Neuronal stem cell (in vitro differentiated cells): ENCODE measurements at places on chromosomes 1 and 21.

DNA sequence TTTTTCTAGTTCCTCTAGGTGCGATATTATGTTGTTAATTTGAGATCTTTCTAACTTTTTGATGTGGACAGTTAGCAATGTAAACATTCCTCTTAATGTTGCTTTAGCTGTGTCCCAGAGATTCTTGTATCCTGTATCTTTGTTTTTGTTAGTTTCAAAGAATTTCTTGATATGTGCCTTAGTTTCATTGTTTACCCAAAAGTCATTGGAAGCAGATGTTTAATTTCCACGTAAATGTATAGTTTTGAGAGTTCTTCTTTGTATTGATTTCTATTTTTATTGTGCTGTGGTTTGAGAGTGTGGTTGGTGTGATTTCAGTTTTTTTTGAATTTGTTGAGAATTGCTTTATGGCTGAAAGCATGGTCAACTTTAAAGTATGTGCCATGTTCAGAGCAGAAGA lies 319.4 kb downstream of the PTBP2 start:
- DNase-seq: no peak

- DNase-seq: no peak
These were observed 19.9 kb upstream of the ABCB10 start for GRCh38 chr1:229578168-229579058.

DNA sequence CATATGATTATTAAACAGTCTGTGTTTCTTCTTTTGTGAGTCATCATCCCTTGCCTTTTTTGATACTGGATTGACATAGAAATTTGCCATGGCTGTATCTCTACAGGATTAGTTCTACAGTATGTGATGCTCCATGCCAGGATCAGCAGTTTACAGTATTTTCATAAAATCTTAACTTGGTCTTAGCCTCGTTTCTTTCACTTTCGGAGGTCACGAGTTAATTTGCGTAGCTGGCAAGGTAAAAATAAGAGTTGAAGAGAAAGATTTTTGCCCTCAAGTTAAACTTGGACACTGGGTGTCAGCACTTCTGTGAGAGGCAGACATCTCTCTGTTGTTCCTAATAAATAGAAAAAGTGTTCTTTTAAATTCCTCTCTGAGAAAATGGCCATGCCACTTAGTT lies 79.1 kb downstream of the CACNA1E start:
- no peak for DNase-seq

DNA sequence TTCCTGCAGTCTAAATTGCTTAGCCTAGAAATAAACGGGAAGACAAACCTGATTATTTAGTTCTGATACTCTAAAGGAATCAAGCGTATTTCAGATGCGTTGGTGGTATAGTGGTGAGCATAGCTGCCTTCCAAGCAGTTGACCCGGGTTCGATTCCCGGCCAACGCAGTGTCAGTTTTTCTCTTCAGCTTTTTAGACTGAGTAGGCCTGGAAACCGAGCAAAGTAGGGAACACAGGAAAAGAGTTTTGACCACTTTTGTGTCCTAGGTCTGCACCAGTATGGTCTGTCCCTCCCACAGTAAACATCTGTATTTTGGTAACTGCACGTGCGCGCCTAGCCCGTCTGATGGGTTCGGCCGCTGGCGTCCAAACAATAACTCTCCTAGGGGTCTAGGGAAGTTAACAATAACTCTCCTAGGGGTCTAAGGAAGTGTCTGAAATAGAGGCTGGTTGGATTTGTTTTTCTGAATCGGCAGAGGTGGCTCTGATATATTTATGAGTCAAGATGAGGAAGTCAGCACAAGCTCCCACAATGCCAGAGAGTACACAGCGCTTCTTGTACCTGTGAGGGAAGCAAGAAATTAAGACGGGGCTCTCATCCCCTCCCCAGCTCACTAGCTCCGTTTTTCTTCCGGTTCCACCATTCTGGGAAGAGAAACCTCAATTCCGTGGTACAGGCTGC lies 15.6 kb upstream of the HJV start:
- DNase-seq: peak; percentile 91

DNA sequence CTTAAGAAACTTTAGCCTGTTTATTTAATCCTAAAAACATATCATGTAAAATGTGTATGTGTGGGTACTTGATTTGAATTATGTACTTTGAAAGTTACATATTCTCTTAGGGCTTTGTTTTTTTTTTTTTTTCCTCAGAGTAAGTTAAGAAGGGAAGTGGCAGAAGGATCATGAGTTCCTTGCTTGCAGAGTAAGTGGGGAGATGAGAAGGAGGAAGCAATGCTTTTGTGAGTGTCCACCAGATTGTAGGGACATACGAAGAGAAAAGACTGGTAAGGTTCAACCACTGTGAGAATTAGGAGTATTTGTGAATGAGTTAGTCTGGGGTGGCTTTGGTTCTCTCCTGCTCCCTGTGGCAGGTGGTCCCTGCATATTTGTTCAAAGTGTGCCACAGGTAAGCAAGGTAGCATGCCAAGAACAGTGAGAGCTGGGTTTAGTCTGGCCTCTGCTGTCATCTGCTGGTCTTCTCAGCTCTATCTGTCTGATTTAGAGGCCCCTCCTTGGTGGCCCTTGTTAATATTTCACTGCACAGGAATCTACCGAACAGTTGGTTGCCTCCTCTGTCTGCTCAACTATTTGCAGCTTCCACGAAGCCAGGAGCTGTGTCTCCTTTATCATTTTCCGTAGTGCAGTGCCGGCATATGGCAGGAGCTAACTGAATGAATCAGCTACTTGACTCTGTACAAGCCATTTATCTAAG lies 9.5 kb downstream of the DNM3 start:
- no peak for DNase-seq

- no peak for DNase-seq
These were observed 5.7 kb downstream of the FHL3 start for GRCh38 chr1:37999430-38000232.

DNA sequence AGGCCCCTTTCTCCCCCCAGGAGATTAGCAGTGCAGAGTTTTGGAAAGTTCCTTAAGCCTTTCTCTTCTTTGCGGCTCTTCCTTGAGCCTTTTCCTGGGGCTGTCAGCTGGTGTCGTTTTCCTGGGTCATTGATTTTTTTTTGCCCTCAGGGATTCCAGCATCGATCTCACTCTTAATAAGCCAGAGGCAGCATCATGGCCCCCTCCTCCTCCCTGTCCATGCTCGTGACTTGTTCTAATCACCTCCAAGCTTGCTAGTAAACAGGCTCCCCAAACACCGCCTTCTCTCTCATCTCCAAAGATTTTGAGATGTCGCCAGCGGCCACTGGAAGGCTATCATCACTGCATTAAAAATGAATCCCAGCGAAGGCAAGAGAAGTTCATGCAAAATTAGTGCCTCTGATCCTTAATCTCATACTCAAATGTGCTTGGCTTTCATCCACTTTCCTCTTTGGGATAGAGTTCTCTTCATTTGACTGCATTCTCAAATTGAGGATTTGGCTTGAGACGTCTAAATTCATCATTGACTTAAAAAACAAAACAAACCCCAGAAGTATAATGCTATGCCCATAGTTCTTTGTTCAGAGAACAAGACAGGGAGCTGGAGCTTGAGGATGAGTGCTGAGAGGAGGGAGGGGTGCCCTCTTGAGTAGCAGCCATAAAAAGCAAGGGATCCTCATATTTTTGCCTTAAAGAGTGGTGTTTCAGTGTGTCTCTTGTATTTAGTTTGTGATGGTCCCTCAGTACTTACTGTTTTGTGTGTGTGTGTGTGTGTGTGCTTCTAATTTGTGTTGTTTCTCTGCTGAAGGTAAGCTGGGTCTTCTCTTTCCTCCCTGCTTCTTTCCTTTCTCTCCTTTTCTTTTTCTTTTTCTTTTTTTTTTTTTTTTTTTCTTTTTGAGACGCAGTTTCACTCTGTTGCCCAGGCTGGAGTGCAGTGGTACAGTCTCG lies 3.2 kb downstream of the EVA1C start:
- no peak for DNase-seq

GRCh38 chr1:153921803-153922075 lies 1.0 kb downstream of the GATAD2B start:
- DNase-seq: no peak

GRCh38 chr1:68175621-68176398 lies 56.5 kb downstream of the WLS start:
- DNase-seq: no peak

GRCh38 chr1:231053493-231054162 lies 13.6 kb upstream of the FAM89A start:
- DNase-seq: no peak

DNA sequence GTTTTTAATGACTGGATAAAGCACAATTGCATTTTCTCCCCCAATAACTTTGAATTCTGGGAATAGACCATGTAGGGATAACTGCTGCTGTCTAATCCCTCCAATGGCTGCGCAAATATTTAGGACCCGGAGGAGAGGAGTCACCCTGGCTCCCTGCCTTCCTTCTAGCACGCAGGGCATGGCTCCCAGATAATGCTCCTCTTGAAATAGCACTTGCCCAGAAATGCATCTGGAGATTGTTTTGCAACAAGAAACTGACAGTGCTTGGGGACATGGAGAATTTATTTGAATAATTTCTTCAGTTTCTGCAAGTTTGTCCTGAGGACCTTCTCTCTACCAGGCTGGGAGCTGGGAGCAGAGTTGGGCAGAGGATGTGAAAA lies 83.5 kb downstream of the MAN1C1 start:
- DNase-seq: no peak

DNA sequence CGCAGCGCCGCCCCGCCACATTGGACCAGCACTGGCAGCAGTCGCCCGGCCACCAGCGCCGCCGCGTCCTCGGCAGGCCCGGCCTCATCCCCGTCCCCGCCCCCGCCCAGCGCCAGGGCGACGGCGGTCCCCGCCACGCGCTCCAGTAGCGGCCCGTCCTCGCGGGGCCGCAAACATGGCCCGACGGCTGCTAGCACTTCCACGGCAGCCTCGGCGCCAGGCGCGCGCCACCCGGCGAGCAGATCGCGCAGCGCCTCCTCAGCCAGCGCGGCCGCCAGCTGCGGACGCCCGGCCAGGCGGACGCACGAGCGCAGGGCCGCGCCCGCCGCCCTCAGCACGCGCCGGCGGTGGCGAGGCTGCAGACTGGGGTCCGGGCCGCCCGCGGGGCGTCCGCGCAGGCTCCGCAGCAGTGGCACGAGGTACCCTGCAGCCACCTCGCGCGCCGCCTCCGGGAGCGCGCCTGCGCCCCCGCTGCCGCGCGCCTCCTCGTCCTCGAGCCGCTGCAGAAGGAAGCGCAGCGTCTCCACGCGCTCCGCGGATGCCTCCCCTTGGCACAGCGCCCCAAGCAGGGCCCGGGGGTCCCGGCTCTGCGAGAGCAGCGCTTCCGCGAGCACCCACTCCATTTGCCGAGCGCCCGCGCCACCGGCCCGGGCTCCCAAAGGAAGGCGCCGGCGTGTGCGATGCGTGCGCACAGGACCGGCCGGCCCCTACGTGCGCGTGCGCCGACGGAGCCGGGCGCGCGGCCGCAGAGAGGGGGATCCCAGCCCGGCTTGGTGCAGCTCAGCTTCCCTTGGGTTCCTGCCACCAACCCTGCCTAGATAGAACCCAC lies at the start of gene TARBP1:
Gene TARBP1, minus strand, starts transcription at position 699 of the 829 bp plus-strand sequence. Its CDS starts 76 bp downstream, at position 623.
- DNase-seq: peak; percentile 72

DNA sequence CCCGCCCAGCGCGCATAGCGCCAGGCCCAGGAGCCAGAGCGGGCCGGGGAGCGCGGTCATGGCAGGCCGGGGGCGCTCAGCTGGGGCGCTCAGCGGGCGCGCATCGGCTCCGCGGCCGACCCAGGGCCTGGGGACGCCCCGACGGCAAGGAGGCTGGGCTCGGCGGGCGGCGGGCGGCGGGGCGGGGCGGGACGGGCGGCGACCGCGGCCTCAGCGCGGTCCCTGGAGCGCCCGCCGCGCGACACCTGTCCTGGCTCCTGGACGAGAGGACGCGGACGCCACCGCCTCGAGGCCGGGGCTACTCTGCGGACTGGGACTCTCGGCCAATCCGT lies 273 bp downstream of the BMP8B start:
- DNase-seq: no peak
